ENCODE measurements at places on chromosomes 12 and 14. TPM values are rescaled to one million over a fixed set of nuclear protein-coding genes. Genes with fewer than 3 reads are reported as not detected.

MYF6 gene
- total RNA-seq = not detected

OLR1 gene
- total RNA-seq = 17.1 TPM

RD3L gene
- total RNA-seq = not detected

AHNAK2 gene
- total RNA-seq = 19.3 TPM

LDHB gene
- total RNA-seq = 1,093 TPM

AVPR1A gene
- total RNA-seq = 50.4 TPM

DNA sequence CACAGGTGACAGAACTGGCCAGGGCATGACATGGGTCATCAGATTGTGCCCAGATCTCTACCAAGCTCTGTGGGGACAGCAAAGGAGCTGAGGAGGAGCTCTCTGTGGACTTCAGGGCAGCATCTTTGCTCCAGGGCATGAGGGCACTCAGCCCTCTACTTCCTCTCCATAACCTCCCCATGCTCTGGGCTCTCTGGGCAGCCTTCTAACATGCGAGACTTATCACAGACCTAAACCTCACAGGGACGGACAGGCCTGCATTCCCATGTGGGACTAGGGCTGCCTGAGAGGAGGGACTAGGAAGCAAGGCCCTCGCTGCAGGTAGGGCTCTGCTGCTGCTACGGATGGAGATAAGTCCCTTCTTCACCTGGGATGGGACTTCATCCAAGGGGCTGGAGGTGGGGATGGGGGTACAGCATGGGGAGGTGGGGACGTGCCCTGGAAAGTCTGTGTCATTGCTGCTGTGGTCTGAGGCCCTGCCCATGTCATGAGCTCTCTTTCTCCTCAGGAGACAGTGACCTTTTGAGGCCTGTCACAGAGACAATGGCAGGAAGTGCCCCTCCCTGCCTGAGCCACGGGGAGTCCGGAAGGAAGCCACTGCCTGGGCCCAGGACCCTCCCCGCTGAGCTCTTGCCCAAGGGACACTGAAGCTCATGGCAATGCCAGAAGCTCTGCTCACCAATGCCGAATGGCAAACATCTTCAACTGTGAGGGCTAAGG is 44.1 kb downstream of the PITPNM2 start:
- no peak for DNase-seq

DNA sequence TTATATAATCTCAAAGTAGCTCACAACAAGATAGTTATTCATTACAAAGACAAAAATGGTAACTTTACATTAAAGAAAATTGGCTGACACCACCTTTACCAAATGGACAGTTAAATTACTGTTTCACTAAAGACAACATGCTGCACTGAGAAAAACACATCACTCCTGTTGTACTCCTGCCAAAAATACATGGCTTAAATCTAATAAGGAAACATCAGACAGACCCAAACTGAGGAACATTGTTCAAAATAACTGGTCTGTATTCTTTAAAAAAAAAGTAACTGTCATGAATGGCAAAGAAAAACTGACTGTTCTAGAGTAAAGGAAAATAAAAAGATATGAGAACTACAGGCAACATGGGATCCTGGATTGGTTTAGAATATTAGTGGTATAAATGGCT is 151.3 kb upstream of the DCN start:
- DNase-seq = no peak

GRCh38 chr14:93171376-93171775 is 13.3 kb downstream of the MOAP1 start:
- DNase-seq = no peak

DNA sequence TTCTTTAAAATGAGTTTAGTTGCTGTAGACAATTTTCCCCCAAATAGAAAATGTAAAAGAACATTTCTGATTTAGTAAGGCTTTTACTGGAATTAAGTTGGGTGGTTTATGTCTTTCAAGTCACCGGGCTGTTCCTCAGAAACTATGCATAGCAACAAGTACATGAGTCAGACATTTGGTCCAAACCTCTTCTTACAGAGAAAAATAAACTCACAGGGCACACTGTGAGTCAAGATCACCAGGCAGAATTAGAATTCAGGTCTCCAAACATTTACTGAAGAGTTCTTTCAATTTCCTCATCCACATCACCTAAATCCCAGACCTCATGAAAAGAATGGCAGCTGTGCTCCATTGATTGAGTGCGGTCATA is 476.1 kb upstream of the SOX5 start:
- no peak for DNase-seq

GRCh38 chr12:103997286-103997900 is 31.7 kb downstream of the TDG start:
- no peak for DNase-seq

- DNase-seq = no peak
Observed at GRCh38 chr12:25943940-25944339, 14.5 kb upstream of the RASSF8 start.

DNA sequence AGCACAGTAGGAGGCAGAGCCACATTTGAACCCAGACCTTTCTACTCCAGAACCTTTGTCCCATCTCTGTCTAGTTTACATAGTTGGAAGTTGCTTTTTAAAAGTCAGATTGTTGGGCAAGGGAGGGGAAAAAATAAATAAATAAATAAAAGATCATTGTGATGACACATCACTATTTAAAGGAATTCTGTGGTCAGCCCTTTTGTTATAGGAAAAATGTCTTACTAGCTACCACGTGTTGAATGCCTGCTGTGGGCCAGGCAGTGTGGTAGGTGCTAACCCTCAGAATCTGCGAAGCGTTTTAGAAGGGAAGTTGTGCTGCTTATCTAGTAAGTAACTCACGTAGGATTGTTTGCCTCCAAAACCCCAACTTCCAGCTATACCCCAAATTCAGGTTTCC is 62.3 kb downstream of the BHLHE41 start:
- DNase-seq = no peak

- no peak for DNase-seq
Observed at GRCh38 chr12:120696626-120697025, 9.7 kb downstream of the MLEC start.

DNA sequence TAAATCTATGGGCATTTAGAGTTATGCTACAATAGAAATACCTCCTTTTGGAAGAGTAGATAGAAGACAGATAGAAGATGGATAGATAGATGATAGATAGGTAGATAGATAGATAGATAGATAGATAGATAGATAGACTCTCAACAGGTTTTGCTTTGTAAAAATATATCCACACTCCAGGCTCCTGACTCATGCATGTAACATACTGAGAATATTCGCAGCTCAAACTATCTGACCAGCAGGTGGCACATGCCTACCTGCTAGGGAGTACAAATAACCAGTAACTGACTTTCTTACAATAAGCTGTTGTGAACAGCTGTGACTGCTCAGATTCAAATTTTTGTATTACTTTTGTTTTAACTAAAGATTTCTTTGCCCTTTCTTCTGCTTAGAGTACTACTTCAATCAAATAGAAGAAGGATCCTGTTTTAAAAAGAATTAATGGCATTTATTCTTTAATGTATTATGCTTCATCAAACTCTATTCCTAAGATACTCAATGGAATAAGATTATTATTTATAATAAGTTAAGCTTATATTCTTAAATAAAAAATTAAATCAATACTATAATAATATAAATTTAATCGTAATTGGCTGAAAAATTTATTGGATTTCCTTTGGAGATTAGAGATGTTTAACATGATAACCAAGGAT is 15.8 kb upstream of the CPNE8 start:
- DNase-seq = peak; percentile 31

DNA sequence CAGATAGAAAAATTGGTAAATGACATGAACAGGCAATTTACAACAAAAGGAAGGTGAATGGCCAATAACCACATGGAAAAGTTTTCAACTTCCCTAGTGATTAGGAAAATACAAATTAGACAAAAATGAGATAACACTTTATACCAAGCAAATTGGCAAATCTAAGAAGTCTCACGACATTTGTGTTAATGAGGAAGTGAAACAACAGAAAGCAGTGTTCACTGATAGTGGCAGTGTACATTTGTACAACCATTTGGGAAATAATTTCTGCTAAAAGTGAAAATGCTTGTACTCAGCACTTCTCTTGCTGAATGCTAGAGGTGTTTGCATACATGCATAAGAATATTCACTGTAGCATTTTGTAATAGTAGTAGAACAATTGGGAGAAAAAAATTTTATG is 126.6 kb downstream of the LLPH start:
- no peak for DNase-seq

GRCh38 chr12:75591628-75592027 is 80.2 kb upstream of the KRR1 start:
- DNase-seq = no peak

DNA sequence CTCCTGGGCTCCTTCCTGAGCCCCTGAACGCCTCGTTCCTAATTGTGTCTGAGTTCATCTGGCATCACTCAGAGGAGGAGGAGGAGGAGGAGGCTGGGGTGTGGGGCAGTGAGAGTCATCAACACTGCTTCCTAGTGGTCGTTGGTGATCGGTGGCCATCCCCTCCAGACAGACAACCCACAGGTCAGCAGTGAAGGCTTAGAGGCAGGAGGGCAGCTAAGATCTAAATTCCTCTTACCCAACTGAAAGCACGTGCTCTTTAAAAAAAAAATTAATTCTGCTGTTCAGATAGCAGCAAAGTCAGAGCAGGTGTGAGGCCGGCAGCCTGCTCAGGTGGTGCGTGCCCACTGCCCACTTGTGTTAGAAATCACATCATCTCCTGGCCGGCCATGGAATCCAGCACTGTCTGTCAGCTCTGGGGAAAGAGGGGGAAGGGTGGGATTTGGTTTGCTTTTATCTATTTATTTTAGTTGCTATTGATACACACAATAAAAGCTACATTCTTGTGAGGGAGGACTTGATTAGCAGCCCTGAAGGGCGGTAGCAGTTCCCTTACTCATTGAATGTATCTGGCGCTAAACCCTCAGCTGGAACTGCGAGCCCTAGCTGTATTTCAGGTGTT is 46.6 kb downstream of the PPP2R5C start:
- DNase-seq = no peak

DNA sequence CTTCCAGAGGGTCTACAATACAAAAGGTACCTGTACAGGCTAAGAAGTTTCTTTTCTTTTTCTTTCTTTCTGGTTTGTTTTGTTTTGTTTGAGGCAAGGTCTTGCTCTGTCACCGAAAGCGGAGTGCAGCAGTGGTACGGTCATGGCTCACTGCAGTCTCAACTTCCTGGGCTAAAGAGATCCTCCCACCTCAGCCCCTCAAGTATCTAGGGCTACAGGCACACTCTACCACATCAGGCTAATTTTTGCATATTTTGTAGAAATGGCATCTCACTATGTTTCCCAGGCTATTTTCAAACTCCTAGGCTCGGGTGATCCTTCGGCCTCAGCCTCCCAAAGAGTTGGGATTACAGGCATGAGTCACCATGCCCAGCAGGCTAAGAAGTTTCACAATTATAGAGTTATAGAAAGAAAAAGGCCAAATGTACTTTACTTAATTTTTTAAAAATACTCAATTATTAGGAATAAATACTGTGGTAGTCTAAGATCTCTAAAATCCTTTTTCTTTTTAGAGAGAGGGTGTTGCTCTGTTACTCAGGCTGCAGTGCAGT is 3.0 kb upstream of the PIGH start:
- no peak for DNase-seq

GRCh38 chr12:71954083-71954778 is 15.6 kb downstream of the TPH2 start:
- no peak for DNase-seq

All from breast epithelium (tissue), 4 donors.